ENCODE measurements at places on chromosomes 3 and 15.

DNA sequence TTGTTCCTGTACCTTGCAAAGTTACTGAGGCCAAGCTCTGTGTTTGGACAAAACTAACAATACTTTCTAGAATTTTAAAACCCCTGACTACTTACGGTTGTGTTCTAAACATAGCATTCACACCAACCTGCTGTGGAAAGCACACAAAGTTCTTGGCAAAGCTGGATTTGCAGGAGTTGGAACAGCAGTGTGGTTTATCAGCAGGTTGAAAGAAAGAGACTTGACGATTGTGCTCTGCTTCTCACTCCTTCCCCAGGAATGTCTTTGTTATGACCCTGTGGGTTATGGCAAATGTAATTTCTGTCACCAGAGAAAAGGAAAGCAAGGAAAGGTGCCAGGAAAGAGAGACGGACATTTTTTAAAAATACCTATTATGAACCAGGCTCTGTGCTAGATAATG lies 165.5 kb upstream of the TGFBR2 start:
- DNase-seq: no peak

DNA sequence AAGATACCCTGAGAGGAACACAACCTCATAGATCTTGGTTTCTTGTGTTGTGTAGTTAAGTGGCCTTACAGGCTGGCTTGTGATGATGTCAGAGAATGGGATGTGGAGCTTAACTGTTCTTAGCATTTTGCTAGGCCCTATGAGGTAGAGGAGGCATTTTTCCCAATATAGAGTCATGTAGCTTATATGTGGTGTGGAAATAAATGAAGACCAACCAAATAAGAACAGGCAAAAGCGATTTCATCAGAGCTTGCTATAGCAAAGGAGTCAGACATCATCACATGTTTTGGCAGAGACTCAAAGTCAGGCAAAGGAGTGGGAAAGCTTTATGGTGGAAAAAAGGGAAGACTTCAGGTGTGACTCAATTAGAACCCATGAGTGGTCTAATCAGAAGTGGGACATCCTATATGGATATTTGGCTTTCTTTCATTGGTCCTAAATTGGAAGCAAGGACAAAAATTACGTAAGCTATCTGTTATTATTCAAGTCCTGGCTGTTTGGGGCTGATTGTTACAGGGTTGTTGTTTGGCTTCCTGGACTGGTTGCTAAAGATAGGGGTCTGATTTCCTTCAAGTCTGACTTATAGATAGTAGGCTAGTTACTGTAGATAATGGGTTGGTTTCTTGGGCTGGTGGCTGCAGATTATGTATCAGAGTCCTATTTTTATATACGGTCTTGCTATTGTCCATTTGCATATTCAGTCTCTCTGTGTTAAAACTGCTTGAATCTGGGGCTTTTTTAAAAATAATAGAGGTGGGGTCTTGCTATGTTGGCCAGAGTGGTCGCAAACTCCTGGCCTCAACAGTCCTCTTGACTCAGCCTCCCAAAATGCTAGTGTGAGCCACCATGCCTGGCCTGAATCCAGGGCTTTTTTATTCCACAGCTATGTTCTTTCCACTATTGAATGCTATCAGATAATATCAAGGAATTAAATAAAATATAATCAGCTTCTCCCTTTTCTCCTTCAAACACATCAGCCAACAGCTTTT lies 30.3 kb upstream of the SETD2 start:
- no peak for DNase-seq

GRCh38 chr3:187673012-187673411 lies 2.8 kb upstream of the SST start:
- no peak for DNase-seq

GRCh38 chr3:18898911-18899310 lies 249.4 kb upstream of the KCNH8 start:
- no peak for DNase-seq

DNA sequence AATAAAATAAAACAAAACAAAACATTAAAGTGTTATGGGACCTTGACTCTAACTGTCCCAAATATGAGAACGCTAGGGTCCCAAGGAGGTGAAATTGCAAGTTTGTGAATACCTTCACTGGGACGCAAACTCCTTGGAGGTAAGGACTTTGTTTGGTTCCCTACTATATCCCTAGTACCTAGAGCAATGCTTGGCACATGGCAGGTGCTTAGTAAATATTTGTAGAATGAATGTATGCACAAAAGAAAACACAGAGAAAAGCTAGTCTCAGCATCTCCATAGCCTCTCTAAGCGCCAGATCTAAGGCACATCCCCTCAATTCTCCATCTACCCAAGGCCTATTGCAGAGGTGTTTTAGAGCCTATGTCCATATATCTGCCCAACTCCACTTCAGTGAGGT lies 30.5 kb downstream of the GPR176 start:
- DNase-seq: no peak
